Stimulated activated CD8-positive, alpha-beta memory T cell treated with anti-CD3 and anti-CD28 coated beads, Interleukin-2, amount 100 ng/mL, for 48 hours (primary cell): ENCODE measurements at places on chromosomes 2 and 18.

GRCh38 chr2:47354013-47354847 lies 48.7 kb upstream of the MSH2 start:
- no peak for DNase-seq

- DNase-seq = no peak
Observed at GRCh38 chr2:188142088-188142487, 149.6 kb upstream of the GULP1 start.

DNA sequence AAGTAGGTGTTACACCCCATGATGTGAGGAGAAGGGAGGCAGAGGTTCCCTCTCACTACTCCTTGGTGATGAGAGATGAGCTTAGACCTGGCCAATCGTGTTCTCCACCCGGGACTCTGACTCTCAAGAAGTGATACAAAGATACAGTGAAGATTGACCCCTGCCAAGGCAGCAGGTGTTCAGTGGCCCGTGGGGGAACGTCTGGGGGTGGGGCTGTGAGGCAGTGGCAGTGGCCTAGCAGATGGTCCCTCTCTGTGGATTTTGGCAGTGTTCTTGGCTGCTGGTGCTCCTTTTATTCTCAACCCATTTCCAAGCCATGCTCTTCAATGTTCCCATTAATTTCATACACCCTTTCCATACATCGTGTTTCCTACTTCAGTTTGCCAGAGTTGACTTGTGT lies 120.4 kb upstream of the NEDD4L start:
- DNase-seq = no peak

DNA sequence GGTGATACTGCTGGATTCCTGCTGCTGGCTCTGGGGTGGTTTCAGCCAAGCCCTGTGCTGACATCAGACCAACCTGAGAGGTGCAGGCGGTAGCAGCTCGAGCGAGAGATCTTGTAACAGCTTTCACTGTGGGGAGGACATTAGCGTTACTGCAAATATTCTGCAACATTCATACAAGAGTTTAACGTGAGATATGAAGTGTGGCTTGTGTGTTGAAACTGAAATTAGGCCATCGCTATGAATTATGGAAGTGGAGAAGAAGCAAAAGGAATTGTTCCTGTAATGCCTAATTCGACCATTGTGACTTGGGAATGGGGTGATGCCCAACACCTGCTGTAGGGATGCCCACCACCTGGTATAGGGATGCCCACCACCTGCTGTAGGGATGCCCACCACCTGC lies 6.5 kb upstream of the MLPH start:
- no peak for DNase-seq

DNA sequence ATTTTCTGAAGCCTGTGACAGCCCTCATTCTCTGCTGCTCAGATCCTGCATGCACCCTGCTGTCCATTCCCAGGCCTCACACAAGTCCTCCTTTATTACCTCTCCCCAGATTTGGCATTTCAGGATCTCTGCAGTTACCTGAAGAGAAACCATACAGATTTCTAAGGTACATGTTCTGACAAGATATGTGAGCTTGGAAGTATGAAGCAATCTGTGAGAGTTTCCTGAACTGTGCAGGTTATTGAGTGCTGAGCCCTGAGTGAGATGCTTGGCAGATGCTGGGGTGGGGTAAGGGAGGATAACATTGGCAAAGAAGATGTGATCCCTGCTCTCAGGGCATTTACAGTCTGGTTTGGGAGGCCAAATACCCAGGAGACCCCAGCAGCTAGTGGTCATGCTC lies 122.1 kb upstream of the STPG4 start:
- no peak for DNase-seq

- DNase-seq = no peak
Observed at GRCh38 chr2:222241128-222241870, 57.5 kb downstream of the PAX3 start.

- no peak for DNase-seq
Observed at GRCh38 chr2:168851674-168852320, 38.4 kb downstream of the SPC25 start.

DNA sequence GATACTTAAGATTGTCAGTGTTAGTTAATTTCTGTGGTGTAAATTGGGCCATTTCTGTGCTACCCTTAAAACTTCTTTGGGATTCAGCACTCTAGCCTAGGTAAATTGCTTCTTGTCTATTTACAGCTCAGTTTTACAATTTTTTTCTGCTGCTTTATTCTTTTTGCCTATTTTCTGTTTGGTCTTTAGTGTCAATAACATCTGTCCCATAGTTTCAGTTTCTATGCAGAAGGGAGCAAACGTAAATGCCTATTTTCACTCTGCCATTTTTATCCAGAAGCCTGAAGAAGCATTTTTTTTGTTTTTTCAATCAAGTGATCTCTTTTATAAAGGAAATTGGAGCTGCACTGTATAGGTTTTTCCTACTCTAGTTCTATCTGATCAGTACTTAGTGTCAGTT lies 564.9 kb upstream of the MEX3C start:
- DNase-seq = no peak

DNA sequence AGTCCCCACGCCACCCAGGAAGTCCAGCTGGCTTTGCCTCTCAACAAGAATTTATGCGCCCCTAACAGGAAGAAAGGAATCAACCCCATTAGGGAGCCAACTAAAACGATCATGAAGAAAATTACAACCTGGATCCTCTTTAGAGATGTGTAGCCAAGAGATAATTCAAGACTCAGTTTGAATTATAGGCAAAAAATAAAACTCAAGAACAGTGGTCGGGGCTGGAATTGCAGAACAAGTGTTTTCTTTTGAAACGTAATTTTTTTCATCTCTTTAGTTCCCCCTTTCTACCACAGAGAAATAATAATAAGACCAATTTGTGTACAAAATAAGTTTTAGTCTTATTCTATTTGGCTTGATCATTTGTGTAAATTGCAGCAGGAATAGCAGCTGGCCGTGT lies 22.4 kb downstream of the PDCD1 start:
- DNase-seq = no peak

- no peak for DNase-seq
Observed at GRCh38 chr2:37802899-37803379, 122.1 kb upstream of the RMDN2 start.

- DNase-seq = no peak
Observed at GRCh38 chr2:84169871-84170270, 289.2 kb downstream of the SUCLG1 start.

GRCh38 chr18:27404855-27405254 lies 219.7 kb upstream of the CHST9 start:
- no peak for DNase-seq

DNA sequence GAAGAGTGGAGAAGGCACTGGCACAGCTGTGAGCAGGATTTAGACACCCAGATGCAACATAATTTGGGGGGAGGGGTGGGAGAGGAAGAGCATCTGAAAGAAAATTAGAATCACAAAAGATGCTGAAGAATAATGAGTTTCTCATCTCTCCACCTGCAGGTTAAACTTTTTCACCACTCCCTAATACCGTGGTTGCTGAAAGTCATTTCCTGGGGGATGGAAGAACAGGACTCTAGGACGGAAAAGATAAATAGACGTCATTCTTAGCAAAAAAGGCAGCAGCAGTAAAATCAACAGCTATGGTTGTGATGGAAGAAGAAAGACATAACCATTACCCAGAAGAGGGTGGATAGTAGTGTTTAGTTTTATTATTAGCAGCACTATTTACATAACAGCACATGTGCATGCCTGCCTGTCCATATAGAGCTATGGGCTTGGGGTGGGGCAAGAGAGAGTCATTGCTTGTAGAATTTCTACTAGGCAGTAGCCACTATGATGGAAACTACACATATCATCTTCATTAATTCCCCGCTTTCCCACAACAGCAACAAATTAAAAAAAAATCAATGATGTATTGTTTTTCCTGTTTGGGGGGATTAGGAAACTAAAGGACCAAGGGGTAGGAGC lies 212.2 kb downstream of the TRIB2 start:
- DNase-seq = no peak

DNA sequence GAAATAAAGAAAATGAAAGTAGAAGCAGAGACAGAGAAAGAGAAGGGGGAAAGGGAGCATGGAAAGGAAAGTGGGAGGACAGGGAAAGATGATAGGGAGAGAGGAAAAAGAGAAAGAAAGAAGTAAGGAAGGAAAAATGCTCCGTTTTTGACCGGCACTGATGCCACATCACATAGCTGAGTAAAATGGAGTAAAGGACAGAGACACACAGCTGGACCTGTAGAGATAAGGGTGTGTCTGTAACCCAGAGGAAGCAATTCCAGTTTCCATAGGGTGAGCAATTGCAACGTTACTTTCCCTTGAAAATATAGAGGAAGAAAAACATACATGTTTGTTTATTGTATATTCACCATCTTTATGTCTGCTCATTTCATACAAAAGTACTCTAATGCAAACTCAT lies 1866.9 kb upstream of the PIK3C3 start:
- DNase-seq = no peak

- no peak for DNase-seq
Observed at GRCh38 chr2:2127467-2127866, 203.6 kb downstream of the MYT1L start.

DNA sequence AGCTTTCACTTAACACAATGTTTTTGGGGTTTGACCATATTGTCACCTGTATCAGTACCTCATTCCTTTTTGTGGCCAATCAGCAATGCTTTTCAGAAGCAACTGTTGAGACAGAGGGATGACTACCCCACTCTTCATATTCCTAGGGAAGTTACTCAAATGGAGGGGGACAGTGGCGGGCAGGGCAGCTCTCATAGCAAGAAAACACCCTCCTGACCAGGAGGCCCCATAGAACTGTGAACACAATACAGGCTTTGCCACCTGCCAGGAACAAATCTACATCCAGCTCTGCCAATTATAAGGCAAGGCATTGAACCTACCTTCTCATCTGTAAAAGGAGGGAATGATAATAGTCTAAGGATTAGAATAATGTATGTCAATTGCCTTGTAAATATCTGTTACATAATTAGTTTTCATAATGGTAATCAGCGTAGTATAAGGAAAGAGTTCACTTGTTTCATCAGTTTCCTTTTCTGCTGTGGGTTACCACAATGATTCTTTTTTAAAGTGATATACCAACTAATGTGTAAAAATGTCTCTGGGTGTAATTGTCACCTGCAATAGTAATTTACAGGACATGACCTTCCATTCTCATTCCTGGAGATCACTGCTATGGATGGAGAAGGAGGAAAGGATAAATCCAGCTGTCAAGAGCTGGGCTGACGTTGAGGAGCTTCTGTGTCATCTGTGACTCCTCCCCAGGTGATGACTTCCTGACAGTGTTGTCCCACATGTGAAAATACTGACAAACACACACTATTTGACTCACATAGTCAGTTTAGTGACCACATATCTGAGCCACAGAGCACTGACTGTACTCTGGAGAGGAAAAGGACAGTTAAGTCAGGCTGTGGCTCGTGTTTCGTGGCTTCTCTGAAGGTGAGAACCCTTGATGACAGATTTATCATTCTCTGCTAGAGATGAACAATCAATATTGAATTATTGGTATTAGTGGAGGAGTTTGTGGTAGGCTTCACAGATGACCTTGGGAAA lies 13.5 kb downstream of the ALPK2 start:
- peak; percentile 34 for DNase-seq

GRCh38 chr2:168645696-168646338 lies 156.6 kb upstream of the NOSTRIN start:
- no peak for DNase-seq

DNA sequence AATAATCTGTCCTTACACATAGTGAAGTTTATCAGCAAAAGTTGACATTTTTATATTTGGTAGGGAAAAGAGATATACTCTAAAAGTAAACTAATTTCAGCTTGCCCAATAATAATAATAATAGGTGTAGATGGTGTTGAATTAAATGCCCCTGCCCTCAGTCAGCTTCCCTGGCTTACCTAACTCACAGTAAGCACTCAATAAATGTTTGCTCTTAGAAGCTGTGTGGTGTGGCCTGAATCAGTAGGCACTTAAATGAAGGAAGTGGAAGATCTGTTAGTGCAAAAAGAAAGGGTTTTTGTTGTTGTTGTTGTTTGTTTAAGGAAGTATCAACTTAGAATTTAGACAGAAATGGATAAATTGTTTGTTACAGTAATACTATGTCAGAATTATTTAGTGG lies 36.2 kb downstream of the EML4 start:
- DNase-seq = no peak

- no peak for DNase-seq
Observed at GRCh38 chr2:30957591-30957990, 150.3 kb upstream of the CAPN13 start.

DNA sequence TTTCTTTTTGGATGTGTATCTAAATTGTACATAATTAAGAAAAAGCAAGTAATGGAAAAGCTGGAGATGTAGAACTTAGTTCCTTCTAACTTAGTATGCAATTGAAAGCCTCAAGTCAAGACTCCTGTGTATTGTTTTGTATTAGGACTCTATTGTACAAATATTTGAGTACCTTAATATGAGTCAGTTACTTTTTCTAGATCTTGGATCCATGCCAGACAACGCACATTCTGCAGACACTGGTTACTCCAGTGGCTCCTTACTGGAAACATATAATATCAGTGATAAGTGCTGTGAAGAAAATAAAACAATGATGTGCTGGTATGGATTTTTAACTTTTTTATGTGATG lies 1.5 kb downstream of the SLC39A10 start:
- no peak for DNase-seq

GRCh38 chr18:64002581-64002980 lies 32.7 kb downstream of the SERPINB8 start:
- no peak for DNase-seq

DNA sequence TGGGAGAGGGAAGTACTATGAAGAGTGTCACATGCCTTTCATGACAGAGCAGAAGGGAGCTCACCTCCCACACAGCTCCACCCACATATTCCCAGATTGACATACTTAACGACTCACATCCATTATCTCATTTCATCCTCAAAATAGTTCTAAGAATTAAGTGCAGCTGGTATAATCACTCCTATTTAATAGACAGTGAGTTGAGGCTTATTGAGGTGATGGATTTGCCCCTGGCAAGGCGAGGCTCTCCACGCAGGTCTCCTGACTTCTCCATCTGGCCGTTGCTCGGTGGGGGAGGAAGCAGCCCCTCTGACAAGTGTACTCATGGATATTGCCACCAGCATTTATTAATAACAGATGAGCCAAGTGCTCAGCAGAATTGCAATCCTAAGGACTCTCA lies 81.4 kb downstream of the TGOLN2 start:
- no peak for DNase-seq

DNA sequence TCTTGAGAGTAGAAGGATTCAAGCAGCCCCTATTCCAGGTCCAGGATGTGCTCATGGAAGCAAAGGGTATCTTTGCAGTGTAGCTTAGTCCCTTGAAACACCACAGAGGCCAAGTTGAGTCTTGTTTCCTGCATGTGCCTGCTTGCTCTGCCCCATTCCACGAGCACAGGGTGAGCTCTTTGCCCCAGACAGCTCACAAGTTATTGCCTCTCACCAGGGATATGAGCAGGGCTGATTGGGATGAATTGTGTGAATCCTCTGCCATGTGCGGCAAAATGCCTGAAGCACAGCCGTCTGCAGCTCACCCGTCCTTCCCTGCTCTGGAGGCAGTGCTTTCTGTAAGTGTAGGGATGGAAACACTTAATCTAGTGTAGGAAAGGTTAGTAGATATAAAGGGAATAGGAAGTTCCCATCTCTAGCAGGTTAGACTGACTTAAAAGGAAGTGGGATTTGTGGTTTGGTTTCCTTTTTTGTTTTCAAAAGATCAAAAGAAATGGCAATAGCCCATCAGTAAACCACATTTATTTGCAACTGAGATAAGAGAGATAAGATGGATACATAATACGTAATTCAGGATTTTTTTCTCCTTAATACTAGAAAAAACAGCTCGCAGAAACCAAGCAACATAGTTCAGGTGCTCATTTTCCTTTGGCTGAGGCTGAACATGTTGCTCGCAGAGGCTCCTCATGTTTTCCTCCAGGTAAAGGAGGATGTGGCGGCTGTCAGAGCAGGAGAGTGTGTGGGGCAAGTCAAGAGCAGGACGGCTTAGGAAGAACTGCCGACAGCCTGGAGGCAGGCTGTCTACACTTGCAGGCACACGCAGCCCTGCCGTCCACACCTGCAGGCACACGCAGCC lies 41.4 kb downstream of the TMEM182 start:
- no peak for DNase-seq
